ENCODE measurements at places on chromosomes 16 and 17.

GRCh38 chr16:3518986-3519348 is 18.2 kb downstream of the CLUAP1 start:
- DNase-seq: no peak

DNA sequence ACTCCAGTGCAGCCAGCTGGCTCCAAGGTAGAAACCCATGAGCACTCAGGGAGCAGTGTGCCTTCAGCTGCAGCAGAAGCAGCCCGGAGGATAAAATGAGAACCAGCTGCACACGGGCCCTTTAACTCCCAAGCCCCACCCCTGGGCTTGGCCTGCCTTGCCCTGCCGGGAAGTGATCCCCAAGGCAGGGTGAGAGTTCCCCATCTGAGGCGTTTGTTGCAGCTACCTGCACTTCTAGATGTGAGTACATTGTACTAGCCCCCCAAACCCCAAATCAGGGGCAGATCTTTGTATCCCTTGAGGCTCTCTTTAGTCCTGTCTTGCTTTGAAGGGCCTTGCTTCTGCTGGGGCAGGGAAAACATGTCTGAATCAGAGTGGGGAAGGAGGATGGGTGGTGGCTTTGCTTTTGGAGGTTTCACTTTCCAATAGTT is at the start of gene MVP:
Gene MVP (plus strand): TSS at position 192 of the 431 bp plus-strand sequence. CDS start 10,088 bp downstream, outside the sequence.
- peak; percentile 47 for DNase-seq

DNA sequence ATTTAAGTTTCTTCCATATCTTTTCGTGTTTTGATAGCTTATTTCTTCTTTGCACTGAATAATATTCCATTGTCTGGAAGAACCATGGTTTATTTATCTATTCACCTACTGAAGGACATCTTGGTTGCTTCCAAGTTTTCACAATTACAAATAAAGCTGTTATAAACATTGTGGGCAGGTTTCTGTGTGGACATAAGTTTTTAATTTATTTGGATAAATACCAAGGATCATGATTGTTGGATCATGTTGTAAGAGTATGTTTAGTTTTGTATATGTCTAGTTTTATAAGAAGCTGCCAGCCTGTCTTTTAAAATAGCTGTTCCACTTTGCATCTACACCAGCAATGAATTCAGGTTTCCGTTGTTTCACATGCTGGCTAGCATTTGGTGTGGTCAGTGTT is 339.4 kb downstream of the CDH11 start:
- no peak for DNase-seq

- DNase-seq: no peak
Measured at GRCh38 chr17:67867591-67867990, 42.3 kb downstream of the BPTF start.

- DNase-seq: no peak
Measured at GRCh38 chr16:84703681-84704080, 3.9 kb downstream of the USP10 start.

GRCh38 chr17:49978501-49978900 is 9.5 kb downstream of the DLX4 start:
- DNase-seq: no peak

GRCh38 chr16:11093572-11094074 is 149.3 kb downstream of the CLEC16A start:
- DNase-seq: no peak

DNA sequence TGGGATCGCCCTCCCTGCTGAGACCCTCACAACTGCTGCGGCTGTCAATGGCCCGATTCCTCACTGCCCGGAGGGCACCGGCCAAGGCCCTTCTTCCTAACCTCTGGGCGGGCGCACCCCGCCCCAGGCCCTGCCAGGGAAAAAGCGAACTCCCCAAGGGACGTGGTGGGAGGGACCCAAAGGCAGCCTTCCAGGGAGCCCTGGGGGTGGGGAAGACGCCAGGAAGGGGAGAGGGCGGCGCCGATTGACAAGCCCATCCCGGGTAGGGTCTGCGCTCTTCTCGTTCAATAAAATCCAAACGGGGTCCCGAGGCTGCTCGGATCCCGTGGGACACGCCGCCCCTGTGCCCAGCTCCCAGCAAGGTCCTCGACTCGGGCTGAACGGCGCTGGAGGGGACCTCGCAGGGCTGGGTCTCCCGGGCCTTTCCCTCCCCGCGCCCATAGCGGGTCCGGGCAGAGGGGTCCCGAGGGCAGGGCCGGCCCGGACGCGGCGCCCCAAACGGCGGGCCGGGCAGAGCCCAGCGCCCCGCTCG is 416 bp downstream of the KIFC3 start:
- DNase-seq: no peak

- no peak for DNase-seq
Measured at GRCh38 chr17:66379996-66380395, 77.6 kb downstream of the PRKCA start.

DNA sequence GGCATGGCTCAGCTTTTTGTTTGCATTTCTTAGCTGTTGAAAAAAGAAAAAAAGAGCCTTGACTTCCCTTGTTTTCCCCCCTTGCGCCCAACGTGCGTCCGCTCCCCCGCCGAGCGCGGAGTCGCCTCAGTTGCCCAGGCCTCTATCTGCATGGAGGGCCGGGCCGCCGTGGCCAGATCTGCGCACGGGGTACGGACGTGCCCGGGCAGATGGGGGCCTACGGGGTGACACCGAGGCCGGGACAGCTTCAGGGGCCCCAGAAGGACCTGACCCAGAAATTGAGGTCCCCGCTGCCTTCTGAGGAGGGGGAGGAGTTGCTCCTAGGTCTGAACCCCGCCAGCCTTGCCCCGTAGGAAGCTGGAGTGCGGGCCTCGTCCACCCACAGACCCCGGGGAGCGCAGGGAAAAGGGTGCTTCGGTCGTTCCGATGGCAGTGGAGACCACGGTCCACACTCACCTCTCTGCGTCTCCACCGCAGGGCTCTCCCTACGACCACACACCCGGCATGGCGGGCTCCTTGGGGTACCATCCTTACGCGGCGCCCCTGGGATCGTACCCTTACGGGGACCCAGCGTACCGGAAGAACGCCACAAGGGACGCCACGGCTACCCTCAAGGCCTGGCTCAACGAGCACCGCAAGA is 1.5 kb downstream of the IRX5 start:
- no peak for DNase-seq

GRCh38 chr16:14529010-14529669 is 100.9 kb downstream of the PARN start:
- DNase-seq: peak; percentile 90

- peak; percentile 53 for DNase-seq
Measured at GRCh38 chr16:49961089-49961488, 63.9 kb upstream of the CNEP1R1 start.

GRCh38 chr16:3170440-3171180 is 17.4 kb upstream of the OR1F1 start:
- no peak for DNase-seq

DNA sequence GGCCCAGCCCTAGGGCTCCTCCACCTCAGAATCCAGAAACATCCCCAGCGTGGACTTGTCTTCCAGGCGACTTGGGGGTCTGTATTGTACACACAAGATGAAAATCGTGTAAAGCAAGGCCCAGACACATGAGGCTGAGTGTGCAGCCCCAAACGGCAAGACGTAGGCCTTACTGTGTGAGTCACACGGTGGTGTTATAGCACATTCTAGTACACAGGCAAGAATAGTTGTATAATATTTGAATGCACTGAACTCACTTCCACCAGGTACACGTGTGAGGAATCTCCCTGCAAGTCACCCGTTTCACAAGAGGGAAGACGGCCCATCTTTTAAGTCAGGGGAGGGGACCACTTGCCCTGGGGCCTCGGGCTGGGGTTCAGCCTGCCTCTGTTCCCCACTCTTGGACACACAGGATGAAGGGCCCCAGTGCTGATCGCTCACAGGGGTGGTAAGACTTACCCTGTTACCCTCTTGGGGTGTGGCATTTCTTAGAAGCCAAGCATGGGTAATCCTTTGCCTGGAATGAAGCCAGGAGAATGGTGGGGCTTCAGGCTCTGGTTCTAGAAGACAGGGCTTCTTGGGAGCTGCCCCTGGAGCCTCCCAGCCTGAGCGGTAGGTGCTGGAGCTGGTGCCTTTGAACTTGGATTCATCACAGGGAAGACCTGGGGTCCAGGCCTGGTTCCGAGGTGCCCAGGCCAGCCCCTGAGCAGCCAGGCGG is 71.3 kb downstream of the SREBF1 start:
- no peak for DNase-seq

GRCh38 chr17:63291258-63291657 is 154.8 kb downstream of the CYB561 start:
- DNase-seq: no peak

- DNase-seq: peak; percentile 18
Measured at GRCh38 chr17:76843703-76844484, 24.3 kb upstream of the MGAT5B start.

DNA sequence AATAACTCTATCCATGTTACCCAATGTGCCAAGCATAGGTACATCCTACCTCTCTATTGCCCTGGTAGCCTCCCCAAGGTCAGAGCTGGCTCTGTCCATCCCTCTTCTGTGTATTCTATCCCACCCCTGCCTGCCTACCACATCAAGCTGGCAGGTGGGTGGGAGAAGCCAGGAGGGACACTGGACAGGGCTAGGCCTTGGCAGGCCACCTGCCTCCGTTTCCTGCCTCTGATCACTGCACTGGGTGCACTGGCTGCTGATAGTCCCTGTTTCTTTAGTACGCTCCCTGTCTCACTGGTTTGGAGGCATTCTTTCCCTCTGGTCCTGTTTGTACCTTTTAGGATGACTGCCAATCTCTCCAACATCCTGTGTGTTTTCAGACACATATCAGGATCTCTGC is 12.7 kb downstream of the TK2 start:
- DNase-seq: no peak

DNA sequence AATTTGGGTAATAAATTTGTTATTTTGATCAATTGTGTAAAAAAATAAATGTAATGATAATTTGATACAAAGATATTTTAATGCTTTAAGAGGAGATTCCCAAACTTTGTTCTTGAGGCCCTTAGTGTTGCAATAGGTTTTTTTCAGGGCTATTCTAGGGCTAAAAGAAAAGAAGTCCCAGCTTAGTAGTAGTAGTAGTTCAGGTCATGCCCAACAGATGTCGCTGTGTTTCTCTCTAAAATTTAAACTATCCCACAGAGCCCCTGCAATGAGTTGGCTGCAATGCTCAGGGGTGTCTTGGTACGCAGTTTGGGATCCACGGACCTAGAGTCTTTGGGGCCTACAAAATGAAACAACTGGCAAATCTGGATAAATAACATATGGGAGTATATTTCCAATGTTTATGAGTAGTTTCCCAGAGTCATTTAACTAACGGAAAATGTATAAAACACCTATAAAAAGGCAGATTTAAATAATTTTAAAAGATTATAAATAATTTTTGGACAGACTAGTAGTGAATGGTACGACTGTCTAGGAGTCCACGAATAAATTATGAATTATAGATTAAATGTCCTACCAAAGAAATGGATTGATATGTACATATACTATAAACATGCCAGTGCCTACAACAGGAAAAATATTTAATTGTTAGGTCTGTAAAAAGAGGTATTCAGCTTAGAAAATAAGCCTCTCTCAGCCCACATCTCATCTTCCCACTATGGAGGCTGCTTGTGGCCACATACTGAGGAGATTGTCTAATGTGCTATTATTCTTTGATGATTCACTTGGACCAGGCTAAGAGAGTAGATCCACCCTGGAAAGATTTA is 228.5 kb upstream of the PMFBP1 start:
- DNase-seq: peak; percentile 48

GRCh38 chr16:27481282-27481934 is 68.3 kb downstream of the GTF3C1 start:
- DNase-seq: no peak

GRCh38 chr16:9033125-9033830 is 58.2 kb upstream of the HAPSTR1 start:
- peak; percentile 63 for DNase-seq

- no peak for DNase-seq
Measured at GRCh38 chr17:45995627-45996270, 3.3 kb upstream of the STH start.

DNA sequence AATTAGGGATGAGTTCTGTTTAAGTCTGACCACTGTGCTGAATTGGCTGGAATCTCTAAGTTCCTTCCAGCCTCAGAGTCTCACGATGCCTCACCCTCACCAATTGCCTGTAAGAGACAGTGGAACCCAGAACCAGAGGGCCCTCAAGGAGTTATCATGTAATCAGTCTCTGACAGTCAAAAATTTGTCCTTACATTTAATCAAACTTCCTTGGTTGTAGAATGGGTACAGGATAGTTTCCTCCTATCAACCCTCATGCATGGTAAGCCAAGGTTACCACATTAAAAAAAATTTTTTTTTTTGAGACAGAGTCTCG is 83.2 kb downstream of the CDK5R1 start:
- no peak for DNase-seq

DNA sequence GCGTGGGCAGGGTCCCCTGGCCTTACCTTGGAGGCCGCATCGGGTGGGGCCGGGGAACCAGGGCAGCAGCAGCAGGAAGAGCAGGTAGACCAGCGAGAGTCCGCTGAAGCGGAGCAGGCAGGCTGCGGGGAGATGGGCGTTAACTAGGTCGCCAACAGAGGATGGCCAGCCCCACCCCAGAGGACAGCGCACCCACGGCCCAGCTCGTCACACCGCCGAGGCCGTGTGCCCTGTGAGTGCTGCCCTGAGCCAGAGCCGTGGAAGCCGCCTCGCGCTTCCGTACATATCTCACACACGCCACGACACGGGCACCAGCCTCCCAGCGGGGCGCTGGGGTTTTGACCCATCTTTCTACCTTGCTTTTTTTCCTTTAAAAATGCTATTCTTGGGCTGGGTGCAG is 35.7 kb downstream of the PIEZO1 start:
- DNase-seq: no peak

GRCh38 chr17:48994549-48995303 is 2.5 kb upstream of the IGF2BP1 start:
- no peak for DNase-seq

DNA sequence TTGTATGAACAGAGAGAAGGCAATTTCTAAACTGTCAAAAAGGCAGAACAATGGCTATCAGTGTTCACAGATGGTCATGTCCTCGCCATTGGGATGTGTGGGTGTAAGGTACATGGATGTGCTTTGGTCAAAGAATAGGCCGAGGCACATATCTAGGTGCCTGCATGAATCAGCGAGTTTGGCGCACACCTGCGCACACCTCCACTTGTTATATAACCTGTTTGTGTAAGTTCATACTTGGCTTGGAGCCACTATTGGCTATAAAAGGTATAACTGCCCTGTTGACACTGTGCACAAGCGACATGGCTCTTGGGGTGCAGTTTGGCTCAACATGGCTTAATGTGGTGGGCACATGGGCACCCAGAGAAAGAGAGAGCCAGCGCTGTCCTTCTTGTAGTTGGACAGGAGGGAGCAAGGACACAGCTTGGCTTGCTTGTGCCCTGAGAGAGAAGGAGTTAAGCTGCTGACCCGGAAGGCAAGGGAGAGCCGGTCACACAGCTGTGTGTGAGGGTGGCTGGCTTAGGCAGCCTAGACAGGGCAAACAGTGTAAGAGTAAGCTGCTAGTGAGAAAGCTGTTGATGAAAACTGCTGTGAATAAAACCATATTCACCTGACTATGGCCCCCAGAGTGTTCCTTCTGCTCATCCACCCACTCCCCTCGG is 499.1 kb downstream of the KCNJ2 start:
- no peak for DNase-seq

DNA sequence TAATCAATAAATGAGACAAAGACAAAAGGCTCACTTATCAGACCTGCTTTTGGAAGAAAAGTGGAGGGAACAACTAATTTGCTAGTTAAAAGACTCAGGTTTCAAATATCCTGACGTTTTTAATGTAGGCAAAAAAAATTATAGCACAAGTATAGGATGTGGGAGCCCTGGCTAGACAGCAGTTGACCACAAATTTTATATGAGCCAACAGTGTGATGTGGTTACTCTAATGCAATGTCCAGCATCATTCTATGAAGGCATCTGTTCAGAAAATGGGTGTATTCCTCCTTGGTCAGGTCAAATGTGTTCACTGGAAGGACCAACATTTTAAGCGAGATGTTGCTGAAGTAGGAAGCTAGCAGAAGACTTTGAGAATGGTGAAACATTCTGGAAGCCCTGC is 237.4 kb downstream of the MAP2K6 start:
- no peak for DNase-seq

- no peak for DNase-seq
Measured at GRCh38 chr16:29913514-29913913, 12.5 kb downstream of the KCTD13 start.

Data from renal cortical epithelial cell (primary cell).